Germinal center (tissue), 1 donor: ENCODE measurements at places on chromosomes 7 and 10.

DNA sequence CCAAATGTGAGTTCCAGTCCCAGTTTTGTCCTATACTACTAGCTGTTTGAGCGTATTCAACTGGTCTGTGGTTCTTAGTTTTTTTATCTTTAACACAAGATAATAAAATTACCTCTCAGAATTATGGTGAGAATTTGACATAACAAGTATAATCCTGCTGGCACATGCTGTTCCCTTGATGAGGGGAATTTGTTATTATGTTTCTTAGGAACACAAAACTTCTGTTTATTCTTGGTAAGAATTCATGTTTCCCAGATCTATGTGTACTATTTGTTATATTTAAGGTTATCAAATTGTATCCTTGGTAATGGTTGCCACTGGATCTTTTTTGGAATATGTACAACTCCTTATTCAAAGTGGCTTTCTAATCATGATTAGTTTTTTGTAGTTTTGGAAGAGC lies 335.6 kb downstream of the ADK start:
- DNase-seq, result no peak

DNA sequence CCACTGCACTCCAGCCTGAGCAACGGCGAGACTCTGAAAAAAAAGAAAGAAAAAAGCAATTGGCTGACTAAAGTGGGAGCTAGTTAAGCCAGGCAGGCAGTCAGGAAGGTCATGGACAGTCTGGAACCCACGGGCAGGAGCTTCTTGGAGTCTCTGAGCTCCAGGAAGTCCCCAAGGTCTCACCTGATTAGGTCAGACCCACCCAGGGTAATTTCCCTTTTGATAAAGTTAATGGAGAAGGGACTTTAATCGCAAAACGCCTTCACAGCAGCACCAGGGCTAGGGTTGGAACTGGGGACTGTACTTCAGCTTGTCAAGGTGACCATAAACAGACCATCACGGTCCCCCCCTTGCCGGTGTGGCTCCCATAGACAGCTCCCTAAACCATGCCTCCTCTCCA lies 6.6 kb downstream of the SLC29A4 start:
- no peak for DNase-seq

DNA sequence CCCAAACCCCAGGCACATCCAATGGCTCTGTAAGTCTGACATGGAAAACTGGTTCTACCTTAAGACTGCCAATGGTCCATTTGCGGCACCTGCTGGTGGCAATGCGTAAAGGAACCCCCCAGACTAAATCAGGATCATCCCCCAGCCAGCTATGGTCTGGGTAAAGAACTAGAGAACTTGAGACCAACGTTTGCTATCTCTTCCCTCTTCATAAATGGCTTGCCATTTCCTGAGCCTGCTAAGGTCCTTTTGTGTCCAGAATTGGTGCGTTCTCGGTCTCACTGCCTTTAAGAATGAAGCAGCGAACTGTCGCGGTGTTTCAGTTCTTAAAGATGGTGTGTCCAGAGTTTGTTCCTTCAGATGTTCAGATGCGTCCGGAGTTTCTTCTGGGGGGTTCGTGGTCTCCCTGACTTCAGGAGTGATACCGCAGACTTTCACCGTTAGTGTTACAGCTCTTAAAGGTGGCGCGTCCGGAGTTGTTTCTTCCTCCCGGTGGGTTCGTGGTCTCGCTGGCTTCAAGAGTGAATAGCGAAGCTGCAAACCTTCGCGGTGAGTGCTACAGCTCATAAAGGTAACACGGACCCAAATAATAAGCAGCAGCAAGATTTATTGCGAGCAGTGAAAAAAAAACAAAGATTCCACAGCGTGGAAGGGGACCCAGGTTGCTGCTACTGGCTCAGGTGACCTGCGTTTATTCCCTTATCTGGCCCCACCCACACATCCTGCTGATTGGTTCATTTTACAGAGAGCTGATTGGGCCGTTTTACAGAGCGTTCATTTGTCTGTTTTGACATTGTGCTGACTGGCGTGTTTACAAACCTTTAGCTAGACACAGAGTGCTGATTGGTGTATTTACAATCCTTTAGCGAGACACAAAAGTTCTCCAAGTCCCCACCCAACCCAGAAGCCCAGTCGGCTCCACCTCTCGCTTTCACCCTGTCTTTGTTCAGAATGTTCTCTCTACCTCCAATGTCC lies 95.4 kb downstream of the ELMO1 start:
- DNase-seq, result peak; percentile 71

- DNase-seq, result no peak
Measured at GRCh38 chr7:47979832-47980181, 392 bp upstream of the HUS1 start.

- no peak for DNase-seq
Measured at GRCh38 chr10:93518531-93518930, 22.1 kb downstream of the CEP55 start.

GRCh38 chr10:99560277-99561126 lies 27.8 kb downstream of the NKX2-3 start:
- DNase-seq, result peak; percentile 44

- no peak for DNase-seq
Measured at GRCh38 chr7:25124465-25125136, 459 bp downstream of the CYCS start.

DNA sequence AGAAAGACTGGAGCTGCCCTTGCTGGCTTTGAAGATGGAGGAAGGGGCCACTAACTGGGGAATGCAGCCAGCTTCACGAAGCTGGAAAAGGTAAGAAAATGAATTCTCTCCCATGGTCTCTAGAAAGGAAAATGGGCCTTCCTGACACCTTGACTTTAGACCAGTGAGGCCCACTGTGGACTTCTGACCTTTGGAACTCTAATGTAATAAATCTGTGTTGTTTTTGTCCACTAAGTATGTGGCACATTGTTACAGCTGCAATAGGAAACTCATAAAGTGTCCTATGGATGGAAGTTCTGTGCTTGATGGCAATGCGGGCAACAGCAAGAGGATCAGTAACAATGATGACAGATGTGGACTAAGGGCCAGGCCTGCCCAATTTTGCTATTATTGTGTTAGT lies 20.9 kb downstream of the DNAJB9 start:
- DNase-seq, result no peak

DNA sequence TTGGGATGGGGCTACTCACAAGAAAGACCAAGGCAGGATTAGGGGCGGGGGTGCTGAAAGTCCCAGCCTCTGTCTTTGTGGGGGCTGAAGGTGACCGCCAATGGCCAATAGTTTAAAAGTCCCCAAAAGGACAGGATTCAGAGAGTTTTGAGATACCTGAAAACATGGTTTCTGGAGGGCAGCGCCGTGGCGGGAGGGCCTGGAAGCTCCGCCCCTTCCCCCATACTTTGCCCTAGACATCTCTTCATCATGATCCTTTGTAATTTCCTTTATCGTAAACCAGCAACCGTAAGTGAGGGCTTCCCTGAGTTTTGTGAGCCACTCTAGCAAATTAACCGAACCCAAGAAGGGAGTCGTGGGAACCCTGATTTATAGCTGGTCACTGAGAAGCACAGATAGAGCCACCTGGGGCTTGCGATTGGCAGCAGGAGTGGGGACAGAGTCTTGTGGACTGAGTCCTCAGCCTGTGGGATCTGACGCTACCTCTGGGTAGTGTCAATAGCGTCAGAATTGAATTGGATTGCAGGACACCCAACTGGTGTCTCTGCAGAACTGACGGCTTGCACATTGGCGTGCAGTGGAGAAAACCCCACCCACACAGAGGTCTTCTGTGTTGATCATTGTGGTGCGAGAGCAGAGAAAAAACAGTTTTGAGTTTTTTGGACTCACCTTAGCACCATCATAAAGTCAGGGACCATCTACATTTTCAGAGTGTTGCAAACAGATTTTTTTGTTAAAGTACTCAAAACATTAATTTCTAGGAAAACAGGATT lies 169.3 kb downstream of the USP6NL start:
- no peak for DNase-seq

DNA sequence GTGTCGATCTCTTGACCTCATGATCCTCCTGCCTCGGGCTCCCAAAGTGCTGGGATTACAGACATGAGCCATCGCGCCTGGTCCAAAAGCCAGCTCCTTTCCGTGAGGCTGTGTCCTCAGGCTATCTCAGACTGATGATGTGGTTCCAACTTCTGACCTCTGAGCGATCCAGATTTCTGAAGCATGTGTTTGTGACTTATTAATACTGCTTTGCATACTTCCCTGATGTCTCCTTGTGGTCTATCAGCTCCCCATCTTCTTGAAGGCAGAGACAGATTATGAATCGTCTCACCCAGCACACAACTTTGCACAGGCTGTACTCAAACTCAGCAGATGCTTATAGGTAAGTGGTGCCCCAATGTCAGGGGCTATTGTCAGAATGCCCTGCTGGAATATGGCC lies 2.0 kb upstream of the PLPP4 start:
- DNase-seq, result no peak

DNA sequence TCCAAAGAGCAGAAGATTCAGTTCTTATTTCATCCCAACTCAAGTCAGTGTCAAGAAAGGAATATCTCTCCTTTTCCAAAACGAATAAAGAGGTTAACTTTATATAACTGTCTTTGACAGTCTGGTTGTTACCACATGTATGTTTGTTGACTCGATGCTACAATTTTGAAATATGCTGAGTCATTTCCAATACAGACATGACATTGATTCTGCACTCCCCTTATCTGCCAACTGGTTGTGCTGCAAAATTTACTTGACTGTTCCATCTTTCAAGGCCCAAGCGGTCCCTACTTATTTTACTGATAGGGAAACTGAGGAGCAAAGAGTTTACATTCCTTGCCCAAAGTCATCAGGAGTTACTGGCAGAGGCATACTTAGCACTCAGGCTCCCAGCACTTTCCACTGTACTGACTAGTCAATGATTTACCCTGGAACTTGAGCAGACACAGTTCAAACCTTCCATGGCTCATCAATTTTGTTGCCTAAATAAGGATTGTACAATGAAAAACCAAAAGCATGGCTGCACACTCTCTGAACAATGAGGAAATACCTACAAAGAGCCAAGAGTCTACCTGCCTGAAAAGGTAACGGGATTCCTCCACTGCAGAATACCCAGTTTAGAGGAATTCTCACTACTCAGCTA lies 52.8 kb downstream of the ABLIM1 start:
- no peak for DNase-seq

DNA sequence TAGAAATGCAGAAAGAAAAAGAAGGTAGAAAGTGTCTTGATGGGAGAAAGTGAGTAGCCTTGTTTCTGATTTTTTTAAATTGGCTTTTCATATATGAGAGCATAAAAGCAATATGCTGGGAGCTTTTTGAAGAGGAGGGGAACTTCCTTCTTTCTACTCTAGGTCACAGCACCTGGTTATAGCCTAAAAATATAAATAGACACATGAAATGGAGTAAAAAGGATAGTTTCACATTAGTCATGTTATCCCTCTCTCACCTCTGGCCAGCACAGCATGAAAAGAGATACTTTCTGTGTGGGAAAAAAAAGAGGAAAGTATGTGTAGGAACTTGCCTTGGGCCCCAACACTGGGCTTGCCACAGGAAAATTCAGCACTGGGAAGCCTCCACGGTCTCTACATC lies 292.2 kb upstream of the ZWINT start:
- no peak for DNase-seq

- DNase-seq, result no peak
Measured at GRCh38 chr10:132551808-132552130, 14.2 kb downstream of the INPP5A start.

DNA sequence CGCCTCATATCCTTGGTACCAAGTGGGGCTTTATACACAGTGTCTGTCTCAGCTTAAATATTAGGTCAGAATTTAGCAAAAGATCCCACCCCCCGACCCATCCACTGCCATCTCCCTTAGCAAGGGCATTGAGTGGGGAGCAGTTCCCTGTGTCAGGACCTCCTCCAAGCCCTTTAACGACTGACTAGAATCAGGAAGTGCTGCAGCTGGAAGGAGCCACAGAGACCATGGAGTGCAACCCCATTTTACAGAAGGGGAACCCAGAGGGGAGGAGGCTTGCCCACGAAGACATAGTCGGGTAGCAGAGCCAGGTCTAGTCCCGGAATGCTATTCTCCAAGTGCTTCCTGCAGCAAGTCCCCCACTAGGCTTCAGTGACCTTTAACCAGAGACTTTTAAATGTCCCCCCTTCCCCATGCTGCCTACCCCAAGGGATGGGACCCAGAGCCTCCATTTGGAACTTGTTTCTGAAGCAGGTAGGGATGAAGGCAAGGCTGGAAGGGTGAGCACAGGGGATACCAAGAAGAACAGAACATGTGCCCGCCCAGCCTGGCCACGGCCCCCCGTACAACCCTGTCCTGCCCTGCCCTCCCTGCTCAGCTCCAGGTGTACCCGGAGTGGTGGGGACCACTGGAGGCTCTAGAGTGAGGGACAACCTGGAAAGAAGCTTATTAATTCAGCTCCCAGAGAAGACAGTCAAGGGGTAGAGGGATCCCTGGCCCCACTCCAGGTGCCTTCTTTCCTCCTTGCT lies 41.3 kb downstream of the C10orf105 start:
- no peak for DNase-seq

- no peak for DNase-seq
Measured at GRCh38 chr7:14851610-14852009, 50.9 kb downstream of the DGKB start.

DNA sequence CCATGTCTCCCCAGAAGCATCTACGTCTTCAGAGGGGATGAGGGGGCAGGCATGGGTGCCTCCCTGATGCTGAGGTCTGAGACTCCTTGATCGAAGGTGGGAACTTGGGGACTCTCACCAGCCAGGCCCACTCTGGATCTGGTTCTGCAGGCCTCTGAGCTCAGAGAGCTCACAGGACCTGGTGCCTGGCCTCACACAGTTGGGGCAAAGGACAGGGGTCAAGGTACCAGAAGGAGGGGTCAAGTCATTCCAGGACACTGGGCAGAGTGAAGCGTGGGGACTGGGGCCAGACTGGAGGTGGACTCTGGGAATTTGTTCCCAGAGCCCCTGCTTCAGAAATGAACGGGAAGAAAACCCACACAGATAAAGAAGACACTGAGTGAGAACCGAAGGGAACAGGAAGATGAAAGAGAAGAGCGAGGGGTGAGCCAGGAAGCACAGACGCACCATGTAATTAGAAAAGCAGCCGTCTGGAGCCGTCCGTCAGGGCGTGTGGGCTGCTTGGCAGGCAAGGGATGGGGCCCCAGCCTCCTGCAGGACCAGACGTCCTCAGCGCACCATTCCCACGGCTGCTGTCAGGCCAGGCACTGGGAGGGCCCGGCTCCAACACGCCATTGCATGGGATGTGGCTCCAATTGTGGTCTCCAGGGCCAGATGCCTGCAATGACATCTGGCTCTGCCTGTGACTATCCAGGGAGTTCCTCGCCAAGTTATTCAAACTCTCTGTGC lies 47.7 kb downstream of the ZCCHC24 start:
- no peak for DNase-seq
